ENCODE measurements at places on chromosomes 2 and 18. TPM values are rescaled to one million over a fixed set of nuclear protein-coding genes. Genes with fewer than 3 reads are reported as not detected.

DNA sequence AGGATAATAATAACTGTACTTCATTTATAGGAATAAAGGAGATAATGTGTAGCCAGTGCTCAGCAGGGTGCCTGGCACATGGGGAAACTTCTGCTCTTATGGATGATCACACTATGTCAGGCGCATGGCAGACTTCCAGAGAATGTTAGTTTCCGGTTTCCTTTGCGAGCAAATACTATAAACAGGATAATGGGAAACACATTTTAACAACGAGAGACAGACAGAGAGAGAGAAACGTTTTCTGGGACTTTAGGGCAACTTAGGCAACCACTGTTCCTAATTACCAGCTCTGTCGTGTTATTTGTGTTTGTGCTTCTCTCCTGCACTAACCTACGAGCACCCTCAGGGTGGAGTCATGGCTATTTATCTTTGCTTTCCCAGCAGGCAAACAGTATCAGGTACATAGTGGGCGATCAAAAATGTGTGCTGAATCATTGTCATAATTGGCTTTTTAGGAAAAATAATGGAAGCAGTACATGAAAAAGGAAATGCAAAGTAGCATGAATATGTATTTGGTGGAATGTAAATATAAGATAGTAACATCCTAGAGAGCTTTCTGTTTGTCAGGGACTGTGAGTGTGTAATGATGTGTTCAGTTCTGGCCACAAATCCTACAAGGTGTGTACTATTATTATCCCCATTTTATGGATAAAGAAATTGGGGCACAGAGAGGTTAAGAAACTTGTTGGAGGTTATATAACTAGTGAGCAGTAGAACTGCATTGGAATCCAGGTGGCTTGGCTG lies 36.8 kb upstream of the IGFBP2 start:
- DNase-seq = peak; percentile 84

GRCh38 chr2:28471214-28471613 lies 24.6 kb upstream of the PLB1 start:
- no peak for DNase-seq

DNA sequence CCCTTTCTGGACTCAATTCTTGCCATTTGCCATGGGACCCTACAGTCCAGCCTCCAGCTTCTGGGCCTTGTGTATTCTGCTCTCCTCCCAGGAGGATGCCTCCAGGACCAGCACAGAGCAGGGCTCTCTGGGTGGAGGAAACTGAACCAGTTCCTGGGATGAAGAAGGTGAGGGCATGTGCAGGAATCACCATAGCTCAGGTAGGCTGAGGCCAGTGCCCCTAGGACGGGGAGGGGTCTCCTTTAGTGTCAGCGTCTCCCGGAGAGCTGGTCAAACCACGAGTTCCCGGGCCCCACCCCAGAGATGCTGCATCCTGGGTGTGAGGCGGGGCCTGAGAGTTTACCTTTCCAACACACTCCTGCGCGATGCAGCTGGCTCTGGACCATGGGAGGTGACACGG lies 5.8 kb upstream of the PRELID3A start:
- DNase-seq = no peak

- no peak for DNase-seq
Measured at GRCh38 chr2:208249296-208249695, 5.6 kb downstream of the IDH1 start.

LRRTM4 gene
- 8.5 TPM for polyA plus RNA-seq

GPR75 gene
- not detected for polyA plus RNA-seq

GRCh38 chr2:162458240-162458639 lies 114.3 kb downstream of the GCA start:
- no peak for DNase-seq

GRCh38 chr2:101200676-101201075 lies 49.5 kb upstream of the TBC1D8 start:
- peak; percentile 6 for DNase-seq

EVA1A gene
- 0.59 TPM for polyA plus RNA-seq

DNA sequence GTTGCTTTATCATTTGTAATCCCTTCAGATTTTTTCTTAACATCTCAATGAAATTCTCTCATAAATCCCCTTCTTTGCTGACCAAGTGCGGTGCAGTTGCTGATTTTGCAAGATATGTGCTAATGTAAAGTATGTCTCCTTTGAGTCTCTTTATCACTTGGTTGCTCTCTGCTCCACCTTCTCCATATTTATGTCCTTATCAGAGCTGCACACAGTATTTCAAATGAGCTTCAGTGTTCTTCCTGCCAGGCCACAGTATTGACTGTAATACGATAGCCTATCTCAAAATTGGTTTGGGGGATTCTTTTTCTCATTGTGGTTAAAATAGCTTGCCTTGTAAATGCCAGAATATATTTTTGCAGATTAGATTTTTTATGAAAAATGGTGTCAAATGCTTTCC lies 32.2 kb downstream of the MAIP1 start:
- no peak for DNase-seq

GRCh38 chr2:99445065-99445464 lies 44.8 kb downstream of the REV1 start:
- DNase-seq = no peak

DNA sequence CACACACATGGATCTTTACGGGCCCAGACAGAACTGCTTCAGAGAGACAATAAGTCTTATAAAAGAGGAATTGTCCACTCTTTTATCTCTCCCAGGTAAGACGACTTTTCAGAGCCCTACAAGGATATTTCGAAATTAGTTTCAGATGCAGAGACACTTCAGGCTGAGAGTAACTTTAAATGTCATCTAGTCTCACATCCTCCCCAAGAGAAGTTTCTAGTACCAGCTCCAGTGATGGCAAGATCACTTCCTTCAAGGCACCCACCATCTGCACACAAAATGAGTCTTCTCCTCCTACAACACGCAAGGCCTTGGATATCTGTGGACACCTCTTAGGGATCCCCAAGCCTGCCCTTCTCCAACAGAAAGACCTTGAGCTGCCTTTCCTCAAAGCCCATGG lies 39.0 kb upstream of the KLHL29 start:
- DNase-seq = no peak

ZDBF2 gene
- polyA plus RNA-seq = 10.3 TPM

DNA sequence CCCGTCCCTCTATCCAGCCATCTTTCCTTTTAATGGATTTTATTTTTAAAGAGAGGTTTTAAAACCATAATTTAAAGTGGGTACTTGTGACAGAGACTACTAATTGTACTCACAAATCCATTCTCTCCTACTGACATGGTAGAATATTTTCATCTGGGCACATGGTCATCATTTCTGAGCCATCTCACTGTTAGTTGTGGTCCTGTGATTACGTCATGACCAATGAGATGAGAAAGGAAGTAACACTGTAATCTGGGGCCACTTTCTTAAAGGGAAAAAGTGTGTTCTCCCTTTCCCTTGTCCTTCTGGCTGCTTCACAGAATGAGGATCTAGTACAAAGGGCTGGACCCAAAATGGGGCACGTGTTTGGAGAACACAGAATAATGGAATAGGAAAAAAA lies 538.7 kb downstream of the CMPK2 start:
- DNase-seq = no peak

DNA sequence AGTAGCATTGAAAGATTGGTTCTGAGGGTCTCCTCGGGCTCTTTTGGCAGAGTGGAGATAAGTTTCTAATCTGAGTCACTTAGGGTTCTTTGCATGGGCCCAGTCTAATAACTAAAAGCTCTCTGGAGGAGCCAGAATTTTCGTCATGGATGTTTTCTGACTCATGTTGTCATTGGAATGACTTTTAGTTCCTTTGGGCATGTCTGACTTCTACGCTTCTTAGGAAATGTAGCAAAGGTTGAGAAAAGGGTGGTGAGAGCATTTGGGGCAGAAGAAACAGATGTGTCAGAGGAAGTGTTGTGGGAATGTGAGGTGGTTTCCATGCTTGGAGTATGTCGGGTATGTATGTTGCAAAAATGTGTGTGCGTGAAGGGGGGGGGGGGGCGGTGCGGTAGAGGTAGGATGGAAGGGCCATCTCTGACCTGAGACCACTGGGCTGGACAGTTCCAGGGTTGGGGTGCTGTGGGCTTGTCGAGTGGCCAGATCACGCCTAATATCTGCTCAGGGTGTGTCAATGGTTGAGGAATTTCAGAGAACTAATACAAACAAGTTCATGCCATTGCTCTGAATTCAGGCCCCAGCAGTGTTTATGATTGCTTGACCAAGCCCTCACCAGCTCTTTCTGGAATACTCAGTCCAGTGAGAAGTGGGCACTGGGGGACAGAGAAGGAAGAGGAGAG lies 26.9 kb downstream of the KLHL29 start:
- DNase-seq = no peak

GRCh38 chr18:68414407-68414806 lies 300.5 kb downstream of the TMX3 start:
- DNase-seq = no peak

DNA sequence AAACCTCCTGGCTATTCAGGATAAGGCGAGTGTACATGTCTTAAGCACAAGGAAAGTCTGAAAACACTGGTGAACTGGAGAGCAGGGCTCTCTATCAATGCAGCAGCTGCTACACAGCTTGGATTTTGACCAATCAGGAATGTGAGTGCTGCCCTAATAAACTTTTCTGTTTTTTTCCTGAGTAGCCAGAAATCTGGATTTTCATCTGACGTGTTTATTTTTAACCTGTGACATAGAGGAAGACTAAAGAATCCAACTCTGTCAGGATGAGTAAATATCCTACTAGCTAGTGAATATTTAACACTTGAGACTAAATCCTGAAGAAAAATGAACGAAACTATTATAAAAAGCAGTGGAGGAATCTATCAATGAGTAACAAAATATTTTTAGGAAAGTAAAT lies 1638.9 kb downstream of the LRP1B start:
- no peak for DNase-seq

DNA sequence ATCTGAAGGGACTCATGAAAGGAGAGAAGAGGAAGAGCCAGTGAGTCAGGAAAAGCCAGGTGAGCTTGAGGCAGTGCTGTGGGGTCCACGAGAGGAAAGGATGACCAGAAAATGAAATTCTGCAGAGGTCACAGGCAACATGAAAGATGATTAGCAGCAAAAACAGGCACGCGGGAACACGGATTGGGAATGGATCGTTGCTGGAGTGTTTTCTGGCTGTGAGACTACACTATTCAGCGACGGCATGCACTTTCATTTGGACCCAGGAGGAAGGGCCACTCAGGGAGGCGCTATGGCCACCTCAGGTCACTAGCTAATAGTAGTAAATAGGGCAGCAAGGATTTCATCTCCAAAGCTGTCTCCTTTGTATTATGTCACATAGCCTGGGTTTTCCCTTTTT lies 44.8 kb downstream of the ZNF532 start:
- DNase-seq = no peak

IL1F10 gene
- polyA plus RNA-seq = not detected

DNA sequence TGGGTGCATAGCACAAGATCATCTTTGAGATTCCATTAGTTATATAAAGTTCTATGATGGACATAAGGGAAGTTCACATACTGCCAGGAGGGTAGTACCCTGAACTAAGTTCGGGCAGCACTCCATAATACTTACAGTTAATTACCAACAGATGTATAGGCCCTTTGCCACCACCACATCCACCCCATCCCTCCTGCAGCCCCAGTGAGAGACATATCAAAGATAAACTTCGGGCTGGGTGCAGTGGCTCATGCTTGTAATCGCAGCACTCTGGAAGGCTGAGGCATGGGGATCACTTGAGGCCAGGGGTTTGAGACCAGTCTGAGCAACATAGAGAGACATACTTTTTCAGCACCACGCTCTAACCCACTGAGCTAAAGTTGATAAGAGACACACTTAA lies 46.4 kb upstream of the NPAS2 start:
- DNase-seq = no peak

GRCh38 chr2:20571231-20571630 lies 79.7 kb downstream of the HS1BP3 start:
- DNase-seq = no peak

DNA sequence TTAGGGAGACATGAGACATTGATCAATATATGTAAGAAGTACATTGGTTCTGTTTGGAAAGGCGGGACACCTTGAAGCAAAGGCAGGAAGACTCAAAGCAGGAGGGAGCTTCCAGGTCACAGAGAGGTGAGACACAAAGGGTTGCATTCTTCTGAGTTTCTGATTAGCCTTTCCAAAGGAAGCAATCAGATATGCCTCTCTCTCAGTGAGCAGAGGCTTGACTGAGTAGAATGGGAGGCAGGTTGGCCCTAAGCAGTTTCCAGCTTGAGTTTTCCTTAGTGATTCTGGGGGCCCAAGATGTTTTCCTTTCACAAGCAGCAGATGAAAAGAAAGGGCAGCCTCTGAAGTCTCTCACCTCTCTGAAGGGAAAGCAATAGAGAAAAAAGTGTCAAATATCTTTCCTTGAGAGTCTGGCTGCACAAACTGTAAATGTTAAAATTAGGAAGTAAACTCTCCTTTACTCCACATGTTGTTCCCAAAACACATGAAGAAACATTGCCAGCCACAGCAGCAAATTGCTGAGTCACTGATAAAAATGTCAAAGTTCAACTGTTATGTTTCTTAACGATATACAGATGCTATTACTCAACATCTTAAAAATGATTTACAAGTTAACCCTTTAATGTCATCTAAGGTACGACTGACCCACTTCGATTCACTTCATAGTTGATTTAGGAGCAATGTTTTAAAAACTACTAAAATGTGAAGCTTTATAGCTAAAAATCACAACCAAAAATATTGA lies 40.3 kb downstream of the CYB5A start:
- peak; percentile 92 for DNase-seq

GBX2 gene
- 0.31 TPM for polyA plus RNA-seq

DNA sequence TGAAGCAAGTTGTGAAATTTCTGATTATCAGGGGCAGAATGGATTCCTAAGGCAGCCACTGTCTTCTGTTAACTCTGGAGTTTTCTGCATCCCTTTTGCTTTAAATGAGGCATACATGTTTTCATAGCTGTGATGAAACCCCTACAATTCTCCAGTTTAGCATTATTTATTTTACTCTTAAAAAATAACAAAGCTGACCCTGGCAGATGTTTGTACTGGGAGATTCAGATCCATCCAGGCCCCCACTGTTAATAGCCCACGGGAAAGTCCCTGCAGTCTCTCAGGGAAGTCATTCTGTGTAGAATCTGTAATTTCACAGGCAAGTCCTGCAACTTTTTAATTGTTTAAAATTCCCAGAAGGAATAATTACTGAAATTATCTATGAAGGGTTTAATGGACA lies 353 bp upstream of the SULT1C4 start:
- no peak for DNase-seq

DNA sequence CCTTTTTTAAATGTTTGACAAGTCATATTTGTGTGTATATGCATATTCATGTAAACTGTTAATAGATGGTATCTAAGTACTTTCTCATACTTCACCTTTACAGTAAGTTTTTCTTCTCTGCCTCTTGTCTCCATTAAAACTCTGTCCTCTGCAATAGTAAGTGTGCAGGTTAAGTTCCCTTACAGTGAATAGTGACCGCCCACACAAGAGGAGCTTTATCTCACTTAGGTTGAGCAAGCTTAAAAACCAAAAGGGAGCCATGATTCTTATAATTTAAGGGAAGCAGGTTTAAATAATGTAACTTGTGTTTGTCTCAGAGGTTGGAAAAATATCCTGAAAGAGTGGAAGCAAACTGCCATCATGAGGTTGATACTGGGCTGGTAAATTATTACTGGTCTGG lies 61.3 kb downstream of the MRPS9 start:
- DNase-seq = no peak

GRCh38 chr2:219081701-219082331 lies 21.1 kb upstream of the IHH start:
- DNase-seq = no peak

- no peak for DNase-seq
Measured at GRCh38 chr18:47953471-47953931, 23.0 kb upstream of the SMAD2 start.
